Hindlimb muscle (tissue), 1 donor: ENCODE measurements at places on chromosomes 4 and X.

GRCh38 chr4:8608714-8609391 lies 16.3 kb downstream of the CPZ start:
- no peak for DNase-seq

DNA sequence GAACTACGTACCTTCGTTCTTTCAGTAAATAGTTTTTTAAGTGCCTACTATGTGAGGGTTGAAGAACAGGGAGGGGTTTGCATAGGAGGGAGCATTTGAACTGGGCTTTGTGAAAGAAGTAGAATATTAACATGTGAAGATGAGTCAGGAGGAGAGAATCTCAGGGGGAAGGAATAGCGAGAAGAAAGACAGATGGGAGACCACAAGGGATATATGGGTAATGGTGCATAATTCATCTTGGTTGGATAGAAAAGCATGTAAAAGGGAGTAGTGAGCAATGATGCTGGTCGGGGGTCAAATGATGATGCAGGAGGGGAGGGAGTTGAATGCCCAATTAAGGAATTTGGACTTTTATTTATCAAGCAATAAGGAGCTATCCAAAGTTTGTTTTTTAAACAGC lies 52.7 kb downstream of the TMEM164 start:
- DNase-seq: no peak

- no peak for DNase-seq
Measured at GRCh38 chr4:124484008-124484407, 228.5 kb downstream of the ANKRD50 start.

GRCh38 chrX:120457766-120458180 lies 11.3 kb downstream of the LAMP2 start:
- peak; percentile 13 for DNase-seq
